ENCODE measurements at places on chromosomes 1 and 21.

GRCh38 chr1:204376919-204377799 is 17.4 kb upstream of the PLEKHA6 start:
- no peak for DNase-seq

- no peak for DNase-seq
These were observed 355.0 kb upstream of the ESRRG start for GRCh38 chr1:217078078-217078690.

- no peak for DNase-seq
These were observed 21.3 kb upstream of the LRRC3 start for GRCh38 chr21:44433791-44434567.

- DNase-seq, result no peak
These were observed 13.8 kb downstream of the RXRG start for GRCh38 chr1:165431079-165431478.

DNA sequence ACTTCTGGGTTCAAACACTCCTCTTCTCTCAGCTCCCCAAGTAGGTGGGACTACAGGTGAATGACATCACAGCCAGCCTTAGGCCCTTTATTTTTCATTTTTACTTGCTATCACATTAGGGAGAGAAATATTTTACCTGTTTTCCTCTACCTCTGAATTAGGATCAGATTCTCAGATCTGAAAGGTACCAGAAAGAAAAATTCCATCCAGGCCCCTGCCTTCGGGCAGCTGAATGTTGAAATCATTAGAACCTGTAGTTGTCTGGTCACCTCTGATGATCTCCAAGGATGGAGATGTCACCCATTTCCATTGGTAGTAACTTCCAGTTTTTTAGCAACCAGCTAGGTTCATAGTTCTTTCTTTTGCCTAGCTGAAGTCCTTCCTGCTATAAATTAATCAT is 175.6 kb upstream of the TNR start:
- no peak for DNase-seq

- no peak for DNase-seq
These were observed 195.6 kb upstream of the ZRANB2 start for GRCh38 chr1:71276466-71276865.

DNA sequence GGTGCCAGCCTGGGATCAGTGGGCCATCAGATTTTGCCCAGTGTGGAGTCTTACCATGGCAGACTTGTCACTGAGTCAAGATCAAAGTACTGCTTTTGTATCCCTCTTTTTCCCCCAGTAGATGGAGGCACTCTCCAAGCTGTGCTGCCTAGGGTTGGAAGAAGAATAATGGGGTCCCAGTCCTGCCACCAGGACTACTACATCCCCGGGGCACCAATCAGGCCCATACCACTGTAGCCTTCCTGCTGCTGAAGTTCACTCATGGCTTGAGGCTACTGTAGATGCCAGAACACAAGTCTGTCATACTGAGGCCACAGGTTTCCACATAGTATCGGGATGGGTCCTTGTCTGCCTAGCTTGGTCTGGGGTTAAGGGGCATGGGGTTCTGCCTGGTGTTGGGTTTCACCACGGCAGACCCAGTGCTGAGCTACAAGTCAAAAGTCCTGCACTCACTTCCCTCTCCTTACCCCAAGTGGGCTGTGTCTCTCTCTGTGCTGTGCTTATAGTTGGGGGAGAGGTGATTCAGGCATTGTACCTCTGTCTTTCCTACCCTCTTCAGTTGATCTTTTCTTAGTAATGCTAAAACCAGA is 53.4 kb downstream of the PKN2 start:
- DNase-seq, result no peak

DNA sequence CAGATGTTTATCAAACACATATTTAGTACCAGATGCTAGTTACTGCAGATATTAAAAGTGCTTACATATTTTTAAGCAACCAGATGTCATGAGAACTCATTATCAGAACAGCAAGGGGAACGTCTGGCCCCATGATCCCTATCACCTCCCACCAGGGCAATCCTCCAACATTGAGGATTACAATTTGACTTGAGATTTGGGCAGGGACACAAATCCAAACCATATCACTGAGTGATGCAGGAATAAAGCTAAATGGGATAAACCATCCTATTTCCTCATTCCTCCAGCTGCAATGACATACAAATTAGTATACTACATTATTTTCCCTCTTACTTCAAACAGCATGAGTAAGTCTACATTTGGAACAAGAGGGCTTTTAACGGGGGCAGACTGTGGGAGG is 3.1 kb upstream of the KCNK2 start:
- DNase-seq, result no peak

Measured in hematopoietic multipotent progenitor cell (in vitro differentiated cells).